Activated CD4-positive, alpha-beta T cell treated with anti-CD3 and anti-CD28 coated beads for 36 hours (primary cell): ENCODE measurements at places on chromosomes 3 and 15. TPM values are rescaled to one million over a fixed set of nuclear protein-coding genes. Genes with fewer than 3 reads are reported as not detected.

Gene C3orf33
- 1.5 TPM for total RNA-seq

Gene RAD51
- total RNA-seq: 75.3 TPM

Gene CD200
- 42.3 TPM for total RNA-seq

Gene ATP10A
- 22.4 TPM for total RNA-seq

Gene GOLGA8S
- total RNA-seq: not detected

Gene CFAP20DC
- total RNA-seq: 3.5 TPM

Gene PLA1A
- total RNA-seq: not detected

Gene GNAT1
- not detected for total RNA-seq

- DNase-seq: no peak
Measured at GRCh38 chr3:55516392-55517030, 29.4 kb upstream of the WNT5A start.

DNA sequence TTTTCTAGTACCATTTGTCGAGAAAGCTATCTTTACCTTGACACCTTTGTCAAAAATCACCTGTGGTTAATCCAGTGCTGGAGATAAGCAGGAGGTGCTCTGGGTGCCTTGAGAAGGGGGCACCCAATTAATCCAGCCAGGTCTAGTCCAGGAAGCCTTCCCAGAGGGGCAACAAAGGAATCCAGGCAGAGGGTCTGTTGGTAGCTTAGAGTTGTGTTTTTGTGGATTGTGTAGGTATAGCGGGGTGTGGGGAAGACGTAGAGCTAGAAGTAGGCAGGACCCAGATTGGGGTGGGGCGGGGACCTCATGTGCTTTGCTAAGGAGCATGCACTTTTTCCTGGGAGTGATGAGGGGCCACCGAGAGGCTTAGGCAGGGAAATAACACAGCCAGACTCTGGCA lies 6.0 kb upstream of the PIGZ start:
- no peak for DNase-seq

DNA sequence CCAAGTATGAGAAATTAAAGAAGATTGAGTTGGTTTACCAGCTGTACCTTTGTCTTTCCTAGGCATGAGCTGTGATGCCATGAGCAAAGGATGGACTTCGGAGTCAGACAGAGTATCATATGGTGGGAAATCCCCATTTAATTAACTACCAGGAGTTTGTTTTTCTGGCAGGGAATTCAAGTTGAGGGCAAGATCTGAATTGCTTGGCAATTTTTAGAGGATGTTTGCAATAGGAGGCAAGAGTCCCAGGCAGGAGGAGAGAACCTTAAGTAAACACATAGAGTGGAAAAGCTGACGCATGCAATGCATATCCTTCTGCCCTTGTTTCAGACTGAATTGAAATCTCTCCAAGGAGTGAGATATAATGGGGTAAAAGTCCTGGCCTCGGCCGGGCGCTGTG lies 569.7 kb upstream of the MDFIC2 start:
- no peak for DNase-seq

DNA sequence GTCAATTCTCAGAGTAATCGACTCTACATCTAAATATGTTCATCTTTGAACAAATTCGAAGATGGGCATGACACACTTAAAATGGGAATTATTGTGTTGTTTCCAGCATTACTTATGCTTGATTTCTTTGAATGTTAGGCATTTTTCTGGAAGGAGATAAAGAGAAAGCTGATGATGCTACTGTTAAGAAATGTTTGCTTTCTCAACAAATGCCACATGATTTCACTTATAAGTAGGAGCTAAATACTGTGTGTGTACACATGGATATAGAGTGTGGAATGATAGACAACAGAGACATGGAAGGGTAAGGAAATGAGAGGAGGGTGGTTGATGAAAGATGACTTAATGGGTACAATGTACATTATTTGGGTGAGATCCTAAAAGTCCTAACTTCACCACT lies 400.9 kb downstream of the TBL1XR1 start:
- no peak for DNase-seq

- DNase-seq: no peak
Measured at GRCh38 chr15:63997715-63998442, 48.4 kb downstream of the DAPK2 start.

DNA sequence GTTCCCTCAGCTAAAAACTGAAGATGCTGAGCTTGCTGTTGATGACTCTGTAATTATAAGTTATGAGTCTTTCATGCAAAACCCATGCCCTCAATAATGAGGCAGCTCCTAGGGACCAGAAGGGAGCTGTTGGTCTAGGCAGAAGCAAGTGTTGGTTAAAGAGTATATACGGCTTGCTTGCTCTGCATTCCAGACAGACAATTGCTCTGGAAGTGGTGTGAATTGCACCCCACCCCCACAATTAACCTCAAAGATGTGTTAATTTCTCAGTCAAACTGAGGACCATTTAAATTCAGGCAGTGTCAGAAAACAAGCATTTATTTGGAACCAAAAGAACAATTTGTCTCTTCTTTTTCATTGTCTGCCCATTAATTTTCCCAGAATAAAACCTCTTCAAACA lies 163.5 kb upstream of the EOMES start:
- no peak for DNase-seq

DNA sequence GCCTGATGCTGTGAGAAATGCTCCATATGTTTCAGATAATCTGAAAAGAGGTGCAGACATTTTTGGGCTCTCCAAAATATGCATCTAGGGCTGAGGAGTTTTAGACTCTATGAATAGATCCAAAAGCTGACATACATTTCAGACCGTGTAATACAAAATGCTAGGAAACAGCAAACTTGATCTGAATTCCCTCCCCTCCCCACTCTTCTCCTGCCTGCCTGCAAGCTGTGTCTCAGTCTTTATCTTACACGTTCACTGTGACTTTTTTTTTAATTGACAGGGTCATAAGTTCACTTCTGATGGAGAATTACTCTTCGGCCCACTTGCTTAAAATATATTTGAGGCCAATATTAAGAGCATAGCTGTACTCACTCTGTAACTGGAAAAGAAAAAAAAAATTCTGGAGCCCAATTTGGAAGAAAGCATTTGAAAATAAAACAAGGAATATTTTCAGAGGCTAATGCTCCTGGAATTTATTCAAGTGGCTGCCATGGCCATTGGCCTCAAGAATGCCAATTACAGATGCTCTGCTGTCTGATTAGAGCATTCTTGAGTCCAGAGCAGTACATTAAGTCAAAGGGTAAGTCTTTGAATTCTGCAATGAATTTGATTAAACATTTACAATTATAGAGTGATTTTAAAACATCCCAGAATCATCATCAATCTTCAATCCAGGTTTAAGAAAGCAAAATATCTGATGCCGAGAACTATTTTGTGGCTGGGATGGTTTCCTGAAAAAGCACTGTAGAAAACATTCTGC lies 146.2 kb upstream of the SEMA6D start:
- no peak for DNase-seq

GRCh38 chr3:61821823-61822251 lies 260.5 kb downstream of the PTPRG start:
- DNase-seq: no peak

DNA sequence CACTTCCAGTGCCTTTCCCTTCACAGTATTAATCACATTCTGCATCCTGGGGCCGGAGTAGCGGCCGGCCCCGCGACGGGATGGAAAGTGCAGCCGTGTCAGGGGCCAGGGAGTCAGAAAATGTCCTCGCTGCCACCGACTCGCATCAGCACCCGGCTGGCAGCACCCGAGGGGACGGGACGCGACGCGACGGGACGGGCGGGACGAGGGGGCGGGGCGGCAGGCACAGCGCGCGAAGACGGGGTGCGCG lies 353 bp downstream of the ATG3 start:
- peak; percentile 89 for DNase-seq

DNA sequence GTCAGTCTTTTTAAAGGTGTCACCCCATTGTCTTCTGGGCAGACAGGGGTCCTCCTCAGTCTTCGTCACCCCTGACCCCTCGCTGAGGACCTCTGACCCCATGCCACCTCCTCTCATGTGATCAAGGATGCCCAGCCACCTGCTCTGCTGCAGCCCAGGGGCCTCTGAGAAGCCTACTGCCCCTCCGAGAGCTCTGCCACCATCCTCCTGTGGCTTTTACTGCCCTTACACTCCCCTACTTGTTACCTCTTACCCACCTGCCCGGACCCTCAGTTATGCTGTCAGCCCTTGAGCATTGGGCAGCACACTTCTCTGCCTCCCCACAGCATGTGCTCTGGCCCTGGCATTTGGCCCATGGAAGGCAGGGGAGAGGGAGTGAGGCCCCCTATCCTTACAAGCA lies 123.2 kb downstream of the LRRK1 start:
- DNase-seq: no peak

- no peak for DNase-seq
Measured at GRCh38 chr15:54518156-54518882, 540.1 kb downstream of the UNC13C start.

DNA sequence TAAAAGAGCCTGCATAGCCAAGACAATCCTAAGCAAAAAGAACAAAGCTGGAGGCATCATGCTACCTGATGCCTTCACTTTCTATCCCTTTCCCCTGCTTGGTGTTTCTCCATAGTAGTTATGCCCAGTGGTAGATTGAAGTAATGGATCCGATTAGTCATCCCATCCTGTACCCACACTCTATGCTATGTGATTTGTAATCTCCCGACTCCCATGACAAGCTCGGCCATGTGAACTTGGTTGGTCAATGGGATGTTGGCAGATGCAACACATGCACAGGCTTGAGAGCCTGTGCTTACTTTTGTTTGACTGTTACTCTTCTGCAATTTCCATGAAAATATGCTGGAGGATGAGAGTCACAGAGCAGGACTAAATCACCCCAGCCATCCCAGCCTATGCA lies 334.9 kb upstream of the DPH6 start:
- no peak for DNase-seq

DNA sequence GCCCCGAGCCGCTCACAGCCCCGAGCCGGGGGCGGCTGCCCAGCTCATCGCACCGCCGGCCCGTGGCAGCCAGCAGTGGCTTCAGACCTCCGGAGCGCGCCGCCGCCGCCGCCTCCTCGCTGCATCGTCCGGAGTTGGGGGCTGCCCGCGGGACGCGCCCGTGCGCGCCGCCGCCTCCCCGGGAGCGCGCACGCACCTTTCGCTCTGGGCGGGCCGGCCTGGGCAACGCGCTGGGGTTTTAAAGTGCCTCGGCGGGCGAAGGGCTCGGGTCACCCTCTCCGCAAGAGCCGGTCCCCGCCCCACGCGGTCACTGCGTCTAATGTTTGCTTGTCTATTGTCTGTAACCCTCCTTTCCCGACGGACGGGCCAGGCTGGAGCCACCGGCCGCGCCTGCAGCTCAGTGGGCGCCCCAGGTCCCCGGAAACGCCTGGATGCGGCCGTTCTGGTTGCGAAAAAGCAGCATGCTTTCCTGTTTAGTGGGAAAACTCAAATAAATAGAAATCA lies at the start of gene RYK:
RYK (minus strand) TSS at position 143 of the 504 bp plus-strand sequence. CDS start 205 bp downstream, outside the sequence.
- peak; percentile 84 for DNase-seq

- DNase-seq: no peak
Measured at GRCh38 chr3:161025911-161026310, 79.2 kb downstream of the B3GALNT1 start.

GRCh38 chr3:28859897-28860296 lies 421.0 kb upstream of the RBMS3 start:
- DNase-seq: no peak

DNA sequence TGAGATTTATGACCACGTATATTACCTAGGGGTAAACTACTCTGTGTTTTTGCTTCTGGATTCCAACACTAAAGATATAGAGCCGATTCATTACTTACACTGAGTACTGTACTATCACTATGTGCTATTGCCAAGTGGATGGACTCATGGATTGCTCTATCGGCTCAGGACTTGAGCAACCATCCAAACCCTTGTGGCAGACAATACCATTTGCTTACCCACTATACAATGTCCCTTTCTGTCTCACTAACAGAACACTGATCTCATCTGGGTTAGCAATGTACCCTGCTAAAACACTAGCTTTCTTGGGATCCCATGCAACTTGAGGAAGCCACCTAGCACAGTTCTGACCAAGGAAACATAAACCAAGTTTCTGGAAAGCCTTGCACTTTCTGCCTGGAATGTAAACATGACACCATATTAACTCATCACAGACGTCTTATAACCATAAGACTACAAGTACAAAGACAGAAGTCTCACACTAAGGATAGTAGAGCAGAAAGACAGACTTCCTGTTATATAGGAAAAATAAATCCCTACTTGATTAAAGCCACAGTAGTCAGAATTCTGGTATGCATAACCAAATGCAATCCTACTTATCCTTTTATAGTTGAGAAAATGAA lies 38.6 kb downstream of the HACD2 start:
- no peak for DNase-seq

- DNase-seq: no peak
Measured at GRCh38 chr15:45183511-45183910, 4.3 kb downstream of the SHF start.

GRCh38 chr15:90893175-90894090 lies 9.1 kb downstream of the FES start:
- DNase-seq: peak; percentile 38

DNA sequence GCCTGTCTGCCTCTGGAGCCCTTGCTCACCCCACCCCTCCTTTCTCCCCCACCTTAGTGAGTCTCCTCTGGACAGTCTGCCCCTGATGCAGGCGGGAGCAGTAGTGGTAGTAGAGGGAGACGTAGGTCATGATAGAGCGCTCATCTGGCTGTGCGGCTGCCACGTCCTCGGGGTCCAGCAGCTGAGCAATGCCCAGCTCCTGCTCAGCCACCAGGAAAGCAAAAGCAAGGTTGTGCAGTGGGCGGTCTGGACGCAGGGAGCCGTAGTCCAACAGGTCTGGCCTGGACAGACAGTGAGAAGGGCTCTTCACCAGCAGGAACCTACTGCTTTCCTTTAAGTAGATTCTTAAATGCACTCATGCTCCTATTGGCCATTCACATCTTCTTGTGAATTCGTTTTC lies 6.7 kb downstream of the SPTBN5 start:
- DNase-seq: no peak

DNA sequence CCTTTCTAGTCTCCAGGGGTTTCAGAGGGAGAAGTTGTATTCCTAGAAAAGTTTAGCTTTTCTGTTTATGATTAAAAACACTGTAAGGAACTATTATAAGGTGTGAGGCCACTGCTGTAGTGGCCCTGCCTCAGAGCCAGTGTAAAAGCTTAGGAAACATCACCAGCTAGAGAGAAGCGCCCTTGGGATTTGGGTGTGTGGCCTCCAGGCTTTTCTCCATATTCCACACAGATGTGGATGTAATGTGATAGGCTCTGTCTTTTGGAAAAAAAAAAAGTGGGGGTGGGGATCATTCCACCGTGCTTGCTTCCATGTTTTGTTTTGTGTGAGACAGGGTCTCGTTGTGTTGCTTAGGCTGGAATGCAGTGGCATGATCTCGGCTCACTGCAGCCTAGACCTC lies 13.9 kb downstream of the SEC61A1 start:
- no peak for DNase-seq

DNA sequence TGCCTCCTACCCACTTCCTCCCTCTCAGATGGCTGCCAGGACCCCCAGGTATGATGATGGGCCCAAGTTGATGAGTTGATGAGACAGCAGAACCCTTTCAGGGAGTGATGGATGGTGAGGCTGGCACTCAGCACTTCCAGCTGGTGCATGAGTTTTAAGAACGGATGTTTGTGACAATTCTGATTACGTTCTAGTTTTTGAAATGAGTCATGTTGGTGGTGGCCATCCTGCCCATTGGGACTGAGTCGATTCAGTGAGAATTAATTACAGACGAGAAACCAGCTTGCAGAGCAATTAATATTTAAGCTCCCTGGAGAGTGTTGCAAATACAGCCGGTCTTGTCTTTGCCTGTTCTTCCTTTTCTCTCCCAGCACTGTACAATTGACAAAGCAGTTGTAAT lies 56.9 kb upstream of the NR2C2 start:
- DNase-seq: no peak
